NCI-H524 treated with DMSO at 0.1 percent for 48 hours (cell line): ENCODE measurements at places on chromosomes 4 and X.
A peak's percentile ranks its signal among the peaks of the same experiment; 100 is the strongest.

GRCh38 chrX:40496728-40497127 lies 84.0 kb upstream of the ATP6AP2 start:
- no peak for DNase-seq

DNA sequence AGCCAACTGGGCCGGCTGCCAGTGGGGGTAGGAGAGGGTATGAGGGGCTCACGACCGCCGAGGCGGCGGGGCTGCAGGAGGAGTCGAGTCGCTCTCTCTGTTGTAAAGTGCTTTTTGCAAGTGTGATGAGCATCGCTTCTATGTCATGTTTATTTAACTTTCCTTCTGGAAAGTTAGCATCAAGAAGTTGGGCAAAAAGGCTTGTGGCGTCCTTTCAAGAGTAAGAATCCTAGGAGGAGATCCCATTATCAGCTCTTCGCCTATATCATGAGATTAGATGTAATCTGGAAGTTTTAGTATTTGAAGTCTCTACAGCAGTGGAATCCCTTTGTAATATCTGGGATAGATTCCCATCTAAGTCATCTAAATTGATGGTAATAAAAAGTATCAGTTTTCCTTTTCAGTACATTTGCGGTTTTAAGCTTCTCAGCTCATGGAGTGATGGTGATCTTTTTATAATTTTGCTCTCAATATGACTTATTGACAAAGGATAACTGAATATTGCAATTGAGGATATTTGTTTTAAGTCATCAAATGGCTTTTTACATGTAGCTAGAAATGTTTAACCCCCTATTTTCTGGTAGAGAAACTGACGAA lies 1.7 kb downstream of the GALNT7 start:
- no peak for DNase-seq

- DNase-seq: no peak
Observed at GRCh38 chr4:118797558-118798142, 38.3 kb downstream of the SEC24D start.

DNA sequence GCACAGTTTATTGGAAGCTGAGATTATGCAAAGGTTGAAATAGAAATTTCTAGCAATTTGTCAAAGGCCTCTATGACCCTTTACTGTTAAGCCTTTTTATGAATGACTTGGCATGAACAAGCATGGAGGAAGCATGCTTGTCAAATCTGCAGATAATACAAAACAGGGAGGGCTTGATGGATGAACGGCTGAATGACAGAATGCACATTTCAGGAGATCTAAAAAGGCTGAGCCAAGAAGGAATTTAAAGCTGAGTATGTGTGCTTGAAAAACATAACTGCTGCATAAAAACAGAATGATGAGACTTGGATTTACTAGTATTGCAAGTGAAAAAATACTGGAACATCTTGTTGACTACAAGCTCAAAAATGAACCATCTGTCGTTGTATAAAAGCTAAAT lies 29.0 kb upstream of the UBE2K start:
- no peak for DNase-seq

GRCh38 chrX:15525664-15526416 lies 25.2 kb downstream of the BMX start:
- peak; percentile 58 for DNase-seq

DNA sequence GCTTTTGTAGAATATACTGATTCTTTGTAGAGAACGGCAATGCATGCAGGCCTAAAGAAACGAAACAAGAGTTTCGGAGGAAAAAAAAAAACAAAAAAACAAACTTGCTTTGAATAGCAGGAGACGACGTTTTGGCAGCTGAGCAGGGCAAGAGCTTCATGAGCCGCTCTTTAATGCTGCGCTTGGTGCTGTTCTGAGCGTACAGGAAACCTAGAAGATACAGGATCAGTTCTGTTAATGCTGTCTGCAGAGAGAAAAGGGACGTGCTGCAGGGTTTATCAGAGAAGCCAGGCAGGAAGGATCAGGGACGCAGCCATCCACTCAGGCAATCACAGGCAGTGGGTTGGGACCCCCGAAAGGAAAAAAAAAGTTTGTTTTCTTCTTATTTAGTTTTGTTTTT lies 182.2 kb downstream of the PACRGL start:
- DNase-seq: no peak

GRCh38 chr4:94126669-94127068 lies 81.0 kb upstream of the SMARCAD1 start:
- no peak for DNase-seq

GRCh38 chrX:153549231-153549630 lies 31.8 kb downstream of the ATP2B3 start:
- DNase-seq: no peak

DNA sequence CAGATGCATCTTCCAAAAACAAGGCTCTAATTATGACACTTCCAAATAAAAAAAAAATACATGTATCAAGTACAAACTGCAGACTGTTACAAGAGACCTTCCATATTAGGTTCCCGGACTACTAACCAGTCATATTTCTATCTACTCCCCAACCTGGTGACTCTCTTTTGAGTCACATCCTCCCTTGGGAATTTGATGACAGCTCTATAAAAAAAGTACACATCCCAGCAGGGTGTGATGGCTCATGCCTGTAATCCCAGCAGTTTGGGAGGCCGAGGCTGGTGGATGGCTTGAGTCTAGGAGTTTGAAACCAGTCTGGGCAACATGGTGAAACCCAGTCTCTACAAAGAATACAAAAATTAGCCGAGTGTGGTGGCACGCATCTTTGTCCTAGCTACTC lies 14.9 kb downstream of the RPGR start:
- no peak for DNase-seq

- no peak for DNase-seq
Observed at GRCh38 chrX:134000260-134001245, 15.2 kb upstream of the GPC3 start.

DNA sequence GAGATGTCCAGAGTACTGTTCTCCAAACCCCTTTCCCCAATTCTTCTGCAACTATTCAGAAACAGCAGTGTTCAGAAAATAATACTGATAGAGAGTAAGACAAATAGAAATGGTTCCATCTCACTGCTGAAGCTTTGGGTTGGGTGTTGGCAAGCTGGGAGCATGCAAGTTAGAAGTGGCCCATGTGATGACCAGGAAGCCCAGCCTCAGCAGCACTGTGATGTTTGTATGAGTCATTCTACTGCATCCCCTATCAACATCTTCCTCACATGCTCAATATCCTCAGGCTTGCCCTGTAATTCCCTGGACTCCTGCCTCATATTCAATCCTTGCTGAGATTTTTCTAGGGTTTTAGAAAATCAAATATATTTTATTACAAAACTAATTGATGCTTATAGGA lies 96.5 kb downstream of the CHRDL1 start:
- DNase-seq: no peak

- no peak for DNase-seq
Observed at GRCh38 chrX:13716905-13717304, 17.5 kb downstream of the TRAPPC2 start.

DNA sequence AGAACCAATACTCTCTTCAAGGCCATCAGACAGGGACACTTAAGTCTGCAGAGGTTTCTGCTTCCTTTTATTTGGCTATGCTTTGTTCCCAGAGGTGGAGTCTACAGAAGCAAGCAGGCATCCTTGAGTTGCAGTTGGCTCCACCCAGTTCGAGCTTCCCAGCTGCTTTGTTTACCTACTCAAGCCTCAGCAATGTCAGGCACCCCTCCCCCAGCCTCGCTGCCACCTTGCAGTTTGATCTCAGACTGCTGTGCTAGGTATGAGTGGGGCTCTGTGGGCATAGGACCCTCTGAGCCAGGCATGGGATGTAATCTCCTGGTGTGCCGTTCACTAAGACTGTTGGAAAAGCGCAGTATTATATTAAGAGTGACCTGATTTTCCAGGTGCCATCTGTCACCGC lies 12.6 kb upstream of the UGT2B15 start:
- no peak for DNase-seq

GRCh38 chr4:79987401-79987800 lies 85.6 kb downstream of the ANTXR2 start:
- no peak for DNase-seq

GRCh38 chr4:96675416-96675815 lies 835.5 kb downstream of the PDHA2 start:
- DNase-seq: no peak
